Melanocyte of skin (primary cell): ENCODE measurements at places on chromosomes 1 and 21. TPM values are rescaled to one million over a fixed set of nuclear protein-coding genes. Genes with fewer than 3 reads are reported as not detected.

EDARADD gene
- 0.62 TPM in 1 of 2 replicates, not detected in the other for total RNA-seq

CTSS gene
- 5.7 and 8.2 TPM in 2 replicates for total RNA-seq

SNAPIN gene
- total RNA-seq, result 46.8 and 60.7 TPM in 2 replicates

CFAP74 gene
- total RNA-seq, result not detected in 2 replicates

DIRAS3 gene
- 1.0 and 1.5 TPM in 2 replicates for total RNA-seq

OR2T11 gene
- not detected in 2 replicates for total RNA-seq

UMODL1 gene
- not detected in 2 replicates for total RNA-seq
